NCI-H1436 treated with DMSO at 0.1 percent for 48 hours (cell line): ENCODE measurements at places on chromosomes 12 and 14.

- no peak for DNase-seq
Measured at GRCh38 chr12:103909811-103910210, 20.4 kb upstream of the HSP90B1 start.

DNA sequence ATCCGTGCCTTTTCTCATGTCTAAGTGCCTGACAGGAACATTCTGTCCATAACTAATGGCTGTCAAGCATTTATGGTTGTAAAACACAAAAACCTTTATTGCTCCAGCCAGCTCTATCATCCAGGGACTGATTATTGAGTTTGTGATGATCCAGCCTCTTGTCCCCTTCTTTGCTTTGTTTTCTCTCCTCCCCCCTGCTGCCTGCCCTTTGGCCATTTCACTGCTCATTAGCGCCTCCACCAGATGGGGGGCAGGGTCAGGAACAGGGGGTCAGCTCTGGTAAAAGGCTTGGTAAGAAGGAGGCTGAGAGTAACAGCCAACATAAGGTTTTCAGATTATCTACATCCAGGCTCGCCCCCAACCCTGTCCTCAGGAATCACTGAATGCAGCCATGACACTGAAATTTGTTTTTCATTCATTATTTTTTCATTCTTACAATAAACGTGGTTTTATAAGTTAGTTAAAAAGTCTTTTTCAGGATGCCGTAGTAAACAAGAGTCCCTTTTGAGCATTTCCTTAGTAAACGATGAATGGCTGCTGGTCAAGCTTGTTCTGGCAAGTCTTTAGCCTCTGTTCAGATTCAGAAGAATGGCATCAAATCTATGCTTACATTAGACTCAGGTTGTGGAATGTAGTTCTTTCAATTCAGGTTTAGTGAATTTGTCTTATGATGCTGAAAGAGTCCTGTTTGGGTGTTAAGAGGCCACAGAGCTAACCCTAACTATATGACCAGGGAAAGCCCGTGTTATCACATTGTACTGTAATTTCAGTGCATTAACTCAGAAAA, 21.7 kb downstream of the HMGA2 start:
- no peak for DNase-seq

DNA sequence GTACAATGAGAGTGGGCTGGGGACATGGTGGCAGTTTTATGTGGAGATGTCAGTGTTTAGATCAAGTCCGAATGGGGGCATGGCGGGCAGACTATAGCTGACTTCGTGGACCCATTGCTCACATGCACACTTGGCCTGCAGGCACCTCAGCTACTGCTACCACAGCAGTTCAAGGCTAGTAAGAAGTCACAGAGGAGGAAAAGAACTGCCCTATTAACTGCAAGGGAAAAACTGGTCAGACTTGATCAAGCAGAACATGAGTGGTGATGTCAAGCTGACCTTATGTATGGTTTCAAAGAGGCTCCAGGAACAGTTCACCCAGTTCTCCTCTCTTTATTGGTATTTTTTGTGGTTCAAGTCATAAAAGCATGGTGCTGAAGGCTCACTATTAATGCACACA, 30.2 kb upstream of the FRS2 start:
- DNase-seq = no peak

GRCh38 chr14:101127224-101127623, 223.7 kb upstream of the RTL1 start:
- DNase-seq = no peak

GRCh38 chr12:47903151-47903611, 1.6 kb downstream of the VDR start:
- DNase-seq = no peak

DNA sequence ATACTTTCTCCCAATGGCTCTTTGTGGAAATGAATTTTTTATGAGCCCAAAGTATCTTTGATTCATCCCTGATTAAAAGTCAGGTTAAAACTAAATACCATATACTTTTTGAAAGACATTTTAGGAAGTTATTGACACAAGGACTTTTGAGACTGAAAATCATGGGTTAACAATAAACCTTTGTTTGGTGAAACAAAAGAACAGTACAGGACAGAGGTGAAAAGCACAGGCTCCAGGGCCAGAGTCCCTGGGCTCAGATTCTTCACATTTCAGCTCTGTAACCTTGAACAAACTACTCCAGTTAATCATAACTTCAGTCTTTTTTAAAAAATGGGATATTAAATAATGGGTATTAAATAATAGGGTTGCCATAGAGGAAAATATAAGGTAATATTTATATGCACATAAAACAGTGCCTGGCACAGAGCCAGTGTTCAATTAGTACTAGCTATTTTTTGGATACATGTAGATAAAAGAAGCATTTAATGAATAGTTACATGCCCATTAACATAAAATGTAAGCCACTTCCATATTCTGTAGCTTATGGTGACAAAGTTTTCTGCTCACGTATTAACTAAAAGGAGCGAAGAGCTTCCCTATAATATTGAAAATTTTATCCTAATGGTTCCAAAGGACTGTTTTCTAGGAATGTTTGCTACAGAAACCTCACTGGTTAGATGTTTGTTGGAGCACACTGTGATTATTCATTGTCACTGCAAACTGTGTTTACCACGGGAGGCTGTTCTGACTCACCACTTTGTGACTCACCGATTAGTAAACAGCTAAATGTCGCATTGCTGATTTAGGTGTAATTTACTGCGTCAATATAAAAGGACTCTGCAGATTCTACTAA, 255.4 kb downstream of the DAD1 start:
- no peak for DNase-seq

- DNase-seq = no peak
Measured at GRCh38 chr12:120872487-120872886, 31.7 kb downstream of the SPPL3 start.

- DNase-seq = no peak
Measured at GRCh38 chr14:85038526-85039352, 491.2 kb upstream of the FLRT2 start.

- no peak for DNase-seq
Measured at GRCh38 chr12:90243211-90243610, 534.6 kb upstream of the ATP2B1 start.

GRCh38 chr12:4346931-4347330, 25.9 kb downstream of the TIGAR start:
- no peak for DNase-seq

GRCh38 chr14:99484106-99484505, 2.9 kb downstream of the CCNK start:
- DNase-seq = no peak

DNA sequence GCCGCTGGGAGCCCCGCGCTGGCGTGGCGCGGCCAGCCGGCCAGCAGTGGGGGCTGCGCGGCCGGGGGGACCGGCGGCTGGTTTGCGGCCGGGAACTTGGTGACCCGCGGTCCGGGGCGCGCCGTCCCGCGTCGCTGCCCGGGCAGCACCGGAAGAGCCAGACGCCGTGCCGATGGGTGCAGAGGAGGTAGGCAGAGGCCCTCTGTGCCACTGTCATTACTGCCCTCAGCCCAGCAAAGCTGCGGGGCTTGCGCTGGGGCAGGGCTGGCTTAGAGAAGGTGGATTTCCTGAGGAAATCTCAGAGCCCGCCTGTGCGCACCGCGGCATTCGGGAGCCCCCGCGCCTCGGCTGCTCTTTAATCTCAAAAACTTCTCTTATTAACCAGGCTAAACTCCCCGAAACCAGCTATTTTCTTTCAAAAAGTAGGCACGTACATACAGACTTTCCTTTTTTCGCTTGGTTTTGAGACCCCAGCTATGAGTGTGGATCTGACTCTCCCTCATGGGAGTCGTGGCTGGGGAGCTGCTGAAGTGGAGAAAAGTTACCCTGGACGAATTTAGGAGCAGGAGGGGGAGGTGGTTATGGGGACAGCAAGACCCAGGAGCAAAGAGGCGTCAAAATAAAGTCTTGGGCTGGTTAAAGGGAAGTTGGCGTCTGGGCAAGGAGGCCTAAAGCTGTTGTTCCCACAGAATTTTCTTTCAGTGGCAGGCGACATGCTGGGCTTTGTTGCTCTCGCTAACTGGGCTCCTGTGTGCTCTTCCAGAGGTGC, 802 bp downstream of the SUSD6 start:
- no peak for DNase-seq

DNA sequence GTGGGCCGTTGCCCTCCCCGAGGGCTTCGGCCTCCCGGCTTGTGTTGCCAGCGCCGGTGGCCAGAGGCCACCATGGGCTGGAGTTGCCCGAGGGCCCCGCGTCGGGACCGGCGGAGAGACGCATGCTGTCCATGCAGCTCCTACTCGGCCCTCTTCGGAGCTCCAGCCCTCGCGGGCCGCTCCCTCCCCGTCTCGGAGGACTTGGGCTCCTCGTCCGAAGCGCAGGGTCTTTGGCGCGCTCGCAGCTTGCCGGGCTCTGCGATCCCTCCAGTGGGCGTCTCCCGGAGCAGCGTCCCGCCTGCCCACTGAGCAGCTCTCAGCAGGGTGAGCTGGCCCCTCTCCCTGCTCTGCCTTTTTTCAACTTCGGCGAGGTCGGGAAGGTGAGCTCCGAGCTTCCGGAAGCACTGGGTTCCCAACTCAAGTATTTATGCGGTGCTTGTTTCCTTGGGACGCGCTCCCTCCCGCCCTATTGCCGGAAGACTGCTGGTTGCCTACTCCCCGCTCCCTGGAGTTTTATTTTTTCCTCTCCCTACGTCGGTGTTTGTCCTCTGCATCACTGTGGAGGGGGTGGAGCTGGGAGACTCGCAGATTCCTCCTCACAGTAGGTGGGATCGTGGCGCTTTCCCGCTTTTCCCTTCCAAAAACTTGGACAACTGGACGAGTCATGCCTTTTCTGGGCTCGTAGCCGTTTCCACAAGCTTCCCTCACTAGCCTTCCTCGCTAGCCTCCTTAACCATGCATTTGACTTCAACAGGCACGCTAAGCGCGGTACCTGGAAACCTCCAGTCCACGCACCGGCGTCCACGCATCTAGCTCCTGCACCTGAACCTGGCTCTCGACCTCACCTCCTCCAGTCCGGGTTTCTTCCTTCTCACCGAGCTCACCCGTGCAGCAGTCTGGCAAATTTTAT, at the start of gene AVPR1A:
Gene AVPR1A, minus strand, starts transcription at position 489 of the 910 bp plus-strand sequence. Its CDS starts 365 bp downstream, at position 124.
- no peak for DNase-seq

GRCh38 chr12:54033106-54033979, 493 bp downstream of the HOXC5 start:
- DNase-seq = no peak

GRCh38 chr12:113167868-113168267, 17.4 kb downstream of the DDX54 start:
- DNase-seq = no peak

DNA sequence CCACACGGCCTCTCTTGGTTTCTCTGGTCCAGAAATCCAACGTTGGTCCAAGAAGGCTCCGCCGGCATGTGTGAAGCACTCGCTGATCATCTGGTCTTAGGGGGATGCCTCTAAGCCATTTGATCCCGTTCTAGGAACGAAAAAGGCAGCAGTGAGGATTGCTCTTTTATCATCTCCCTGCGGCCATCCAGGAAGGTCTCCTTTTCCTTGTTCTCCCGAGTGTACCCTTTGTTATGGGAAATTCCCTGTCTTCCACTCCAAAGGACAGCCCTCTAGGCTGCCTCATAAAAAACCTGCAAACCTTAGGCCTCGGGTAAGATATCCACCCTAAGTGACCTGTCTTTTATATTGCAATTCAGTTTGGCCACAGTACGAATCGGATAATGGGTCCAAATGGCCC, 85.8 kb downstream of the TMTC3 start:
- no peak for DNase-seq
